ENCODE measurements at places on chromosomes 12 and 14.

- DNase-seq = no peak
These were observed 9.5 kb upstream of the NYNRIN start for GRCh38 chr14:24389226-24389848.

DNA sequence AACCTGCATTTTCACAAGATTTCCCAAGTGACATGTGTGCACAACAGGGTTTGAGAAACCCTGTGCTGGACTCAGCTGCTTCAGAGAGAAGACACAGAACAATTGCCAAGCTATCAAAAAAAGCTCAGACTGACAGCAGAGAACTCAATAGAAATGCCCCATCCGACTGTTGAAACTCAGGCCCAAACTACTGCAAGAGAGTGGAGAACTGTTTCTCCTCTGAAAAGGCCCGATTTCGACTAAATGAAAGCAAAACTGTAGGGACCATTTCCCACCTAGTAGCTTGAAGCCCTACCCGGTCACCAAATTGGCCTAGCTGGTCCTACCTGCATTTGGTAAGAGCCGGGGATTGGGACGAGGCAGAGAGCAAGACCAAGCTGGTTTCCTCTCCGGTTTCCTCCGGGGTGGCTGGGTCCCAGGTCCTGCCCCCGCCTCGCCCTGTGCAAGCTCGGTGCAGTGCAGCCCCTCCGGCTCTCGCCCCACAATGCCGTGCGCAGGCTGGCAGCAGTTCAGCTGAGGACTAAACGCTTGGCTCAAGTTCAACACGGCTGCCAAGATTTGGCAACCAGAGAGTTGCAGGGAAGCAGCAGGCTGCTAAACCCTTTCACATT lies 1180.6 kb downstream of the VRK1 start:
- peak; percentile 37 for DNase-seq

GRCh38 chr12:131536766-131537165 lies 174.1 kb upstream of the SFSWAP start:
- DNase-seq = no peak

DNA sequence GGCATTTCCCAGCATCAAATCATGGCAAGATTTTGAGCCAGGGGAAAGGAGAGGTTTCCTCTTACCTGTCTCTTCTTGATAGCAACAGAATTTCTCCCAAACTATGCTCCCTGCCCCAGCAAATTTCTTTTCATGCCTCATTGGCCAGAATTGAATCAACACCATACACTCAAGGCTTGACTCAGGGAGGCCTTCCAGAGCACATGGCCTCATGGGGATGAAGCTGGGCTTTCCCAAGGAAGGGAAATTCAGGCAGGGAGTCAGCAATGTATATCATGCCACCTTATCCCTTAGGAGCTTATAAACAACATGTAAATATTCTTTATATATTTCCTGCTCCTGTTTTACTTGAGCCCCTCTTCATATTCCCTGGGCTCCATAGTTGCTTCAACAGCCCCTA lies 62.1 kb downstream of the ARF6 start:
- no peak for DNase-seq

- no peak for DNase-seq
These were observed 265.9 kb downstream of the EFCAB11 start for GRCh38 chr14:89688507-89689211.
